A549 (cell line): ENCODE measurements at places on chromosomes 2 and 18. TPM values are rescaled to one million over a fixed set of nuclear protein-coding genes. Genes with fewer than 3 reads are reported as not detected.
A peak's percentile ranks its signal among the peaks of the same experiment; 100 is the strongest.

- no peak for DNase-seq
These were observed 116.1 kb downstream of the NOL10 start for GRCh38 chr2:10573709-10574108.

DNA sequence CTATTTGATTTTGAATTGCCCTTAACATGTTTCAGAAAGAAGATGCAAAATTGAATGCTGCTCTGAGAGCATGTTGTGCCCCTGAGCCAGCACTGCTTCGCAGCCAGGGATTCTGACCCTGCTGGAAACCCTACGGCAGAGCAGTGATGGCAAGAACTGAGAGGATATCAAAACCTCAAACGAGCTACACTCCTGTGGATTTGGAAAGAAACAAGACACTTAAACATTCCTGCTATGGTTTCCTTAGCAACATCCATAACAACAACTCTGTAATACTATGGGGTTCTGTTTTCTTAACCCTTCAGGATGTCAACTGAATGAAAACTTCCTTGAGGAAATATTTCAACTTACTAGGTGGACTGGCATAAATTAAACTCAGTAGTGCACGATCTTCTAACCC lies 649.1 kb downstream of the NYAP2 start:
- peak; percentile 10 for DNase-seq

- DNase-seq = no peak
These were observed 261.1 kb downstream of the GALNT13 start for GRCh38 chr2:154132827-154133226.

DNA sequence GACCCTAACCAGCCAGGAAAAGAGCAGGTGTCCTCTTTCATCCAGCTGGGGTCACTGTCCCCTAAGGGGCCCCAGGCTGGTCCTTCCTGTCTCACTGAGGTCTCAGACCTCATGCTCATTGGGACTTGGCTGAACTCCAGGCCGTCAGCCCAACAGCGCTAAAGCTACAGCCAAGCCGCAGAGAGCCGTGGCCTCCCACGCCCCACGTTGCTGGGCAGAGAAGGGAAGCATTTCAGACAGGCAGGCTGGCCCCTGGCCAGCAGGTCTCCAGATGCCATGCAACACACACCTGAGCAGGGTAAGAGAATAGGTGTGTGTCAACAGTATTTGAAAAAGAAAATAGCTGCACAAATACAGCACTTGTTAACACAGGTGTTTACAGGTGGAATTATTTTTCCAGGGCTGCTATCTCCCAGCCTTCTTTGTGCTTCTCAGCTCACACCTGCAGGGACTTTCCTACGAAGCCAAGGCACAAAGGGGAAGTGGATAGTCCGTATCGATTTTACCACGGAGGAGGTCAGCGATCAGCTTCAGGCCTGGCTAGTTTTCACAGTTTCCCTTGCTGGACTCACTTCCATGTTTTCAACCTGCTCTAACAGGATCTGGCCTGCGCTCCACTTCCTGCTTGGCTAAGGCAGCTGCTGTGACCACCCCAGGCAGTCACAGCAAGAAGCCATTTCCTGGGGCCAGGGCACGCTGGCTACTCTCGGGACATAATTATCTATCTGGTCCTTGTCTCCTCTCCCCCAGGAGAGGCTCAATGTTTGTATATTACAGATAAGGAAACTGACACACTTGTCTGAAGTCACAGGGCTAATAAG lies 156.1 kb upstream of the ID2 start:
- peak; percentile 19 for DNase-seq

DNA sequence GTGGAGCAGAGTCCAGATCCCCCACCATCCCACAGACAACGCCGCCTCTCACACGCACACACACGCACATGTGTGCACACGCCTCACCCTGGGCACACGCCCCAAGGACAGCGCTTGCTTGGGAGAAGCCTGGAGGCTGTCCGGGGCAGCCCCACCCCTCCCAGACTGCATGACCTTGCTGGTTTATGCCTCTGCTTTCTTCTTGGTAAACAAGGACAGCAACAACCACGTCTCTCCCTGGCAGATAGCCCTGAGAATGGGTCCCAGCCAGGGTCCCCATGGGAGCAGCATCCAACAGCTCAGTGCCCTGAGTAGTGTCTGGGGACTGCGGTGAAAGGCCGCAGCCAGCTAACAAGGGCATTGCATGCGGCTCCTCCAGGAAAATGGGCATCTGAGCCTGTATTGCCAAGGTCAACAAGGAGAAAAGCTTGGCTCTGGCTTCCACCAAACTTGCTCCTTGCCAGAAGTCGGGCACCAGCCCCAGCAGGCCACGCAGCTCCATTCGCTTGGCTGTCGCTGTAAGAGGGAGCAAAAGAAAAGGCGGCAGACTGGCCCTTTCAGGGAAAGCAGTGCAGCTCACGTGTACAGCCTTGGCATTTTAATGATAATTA lies 234.6 kb downstream of the EIPR1 start:
- DNase-seq = no peak

DNA sequence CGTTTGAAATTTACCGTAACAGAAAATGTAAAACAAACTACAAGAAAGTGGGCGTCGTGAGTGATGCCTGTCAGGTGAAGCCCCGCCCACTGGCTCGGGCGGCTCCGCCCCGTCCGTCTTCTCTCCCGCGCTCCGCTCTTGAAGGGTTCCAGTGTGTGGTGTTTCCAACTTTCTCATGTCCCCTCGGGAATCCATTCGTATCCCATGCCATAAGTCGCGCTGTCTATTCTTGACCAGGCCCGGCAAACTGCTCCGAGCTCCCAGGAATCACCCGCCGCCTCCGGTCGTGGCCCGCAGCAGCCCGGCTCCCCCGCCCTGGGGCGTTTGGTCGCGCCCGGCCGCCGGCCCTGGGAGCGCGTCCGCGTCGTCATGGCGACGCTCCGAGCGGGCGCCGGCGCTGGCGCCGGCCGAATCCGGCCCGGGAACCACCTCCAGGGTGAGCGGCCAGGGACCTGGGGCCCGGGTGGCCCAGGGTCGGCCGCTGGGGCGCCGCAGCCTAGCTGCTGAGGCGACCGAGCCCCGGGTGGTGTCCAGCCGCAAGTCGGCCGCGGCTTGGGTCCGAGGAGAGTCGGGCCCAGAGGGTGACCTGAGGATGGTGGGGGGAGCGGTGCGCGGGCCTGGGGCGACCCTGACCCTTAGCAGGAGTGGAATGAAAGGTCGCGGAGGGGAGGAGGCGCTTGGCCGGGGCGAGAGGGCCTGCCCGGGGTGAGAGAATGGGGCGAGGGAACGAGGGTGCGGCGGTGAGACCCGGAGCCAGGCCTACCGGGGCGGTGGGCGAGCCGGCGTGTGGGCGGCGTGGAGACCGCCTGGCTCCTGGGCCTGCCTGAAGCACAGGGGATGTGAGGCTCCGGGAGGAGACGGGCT lies at the start of gene CFAP221:
Gene CFAP221, plus strand, starts transcription at position 375 of the 864 bp plus-strand sequence. CDS start 1,683 bp downstream, outside the sequence.
- DNase-seq = peak; percentile 79

DNA sequence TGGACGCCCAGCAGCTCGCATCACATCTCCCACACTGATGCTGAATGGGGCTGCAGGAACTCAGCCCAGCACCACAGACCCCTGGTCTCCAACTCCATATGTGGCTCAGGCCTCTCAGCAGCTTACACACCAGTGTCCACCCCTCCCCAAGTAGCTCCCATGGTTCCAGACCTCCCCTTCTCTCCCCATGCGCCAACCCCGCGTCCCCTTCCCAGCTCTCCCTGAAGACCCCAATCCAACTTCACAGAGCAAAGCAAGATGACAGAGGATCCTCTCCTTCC lies 188.9 kb downstream of the SH3BP4 start:
- DNase-seq = no peak

DNA sequence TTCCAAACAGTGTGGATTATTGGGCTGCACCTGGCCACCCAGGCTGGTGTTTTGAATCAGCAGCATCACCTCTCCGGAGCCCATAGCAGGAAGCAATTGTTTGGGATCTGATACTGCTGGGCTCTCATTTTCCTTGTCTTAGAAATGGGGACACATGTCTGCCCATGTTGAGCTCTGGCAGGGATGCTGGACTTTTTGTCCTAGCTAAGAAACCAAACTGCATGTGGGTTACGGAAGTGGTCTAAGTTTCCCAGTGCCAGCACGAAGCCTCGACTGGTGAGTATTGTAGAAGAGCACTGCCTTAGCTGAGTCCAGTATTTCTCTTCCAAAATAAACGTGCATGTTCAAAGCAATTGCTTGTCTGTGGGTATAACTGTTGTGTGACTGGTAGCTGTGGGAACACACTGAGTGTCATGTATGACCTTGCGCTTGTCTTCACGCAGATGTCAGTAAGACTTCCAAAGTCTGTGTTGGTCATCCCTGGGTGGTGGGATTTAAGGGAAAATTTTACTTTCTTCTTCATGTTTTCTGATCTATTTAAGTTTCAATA lies 43.6 kb downstream of the SH3RF3 start:
- no peak for DNase-seq

GRCh38 chr18:11658989-11659388 lies 30.1 kb upstream of the GNAL start:
- DNase-seq = no peak

DNA sequence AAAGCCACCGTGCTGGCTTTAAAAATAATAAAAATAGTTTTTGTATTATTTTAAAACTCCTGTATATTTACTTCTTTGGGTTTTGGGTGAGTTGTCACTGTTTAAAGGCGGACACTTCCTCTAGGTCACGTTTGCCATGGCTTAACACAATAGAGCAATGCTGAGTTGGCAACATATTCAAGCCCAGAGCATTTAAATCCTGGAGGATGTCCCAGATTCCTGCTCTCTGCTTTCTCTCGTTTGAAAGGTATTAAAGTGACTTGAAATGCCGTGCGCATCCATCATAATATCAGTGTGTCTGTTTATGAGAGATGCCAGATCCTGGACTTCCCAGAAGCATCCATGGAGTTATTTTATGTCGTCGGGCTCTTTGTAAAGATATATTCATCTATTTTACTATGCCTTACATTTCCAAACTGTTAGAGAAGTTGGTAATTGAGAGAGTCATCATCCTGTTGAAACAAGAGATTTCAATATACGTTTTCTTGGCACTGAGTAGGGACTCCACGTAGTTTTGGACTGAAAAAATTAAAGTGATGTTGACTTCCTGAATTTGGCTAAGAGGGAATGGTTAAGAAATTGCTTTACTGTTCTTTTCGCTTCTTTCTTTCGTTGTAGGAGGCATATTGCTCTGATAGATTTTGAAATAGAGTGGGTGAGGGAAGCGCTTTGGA lies 150.6 kb downstream of the ZNF236 start:
- DNase-seq = no peak

DNA sequence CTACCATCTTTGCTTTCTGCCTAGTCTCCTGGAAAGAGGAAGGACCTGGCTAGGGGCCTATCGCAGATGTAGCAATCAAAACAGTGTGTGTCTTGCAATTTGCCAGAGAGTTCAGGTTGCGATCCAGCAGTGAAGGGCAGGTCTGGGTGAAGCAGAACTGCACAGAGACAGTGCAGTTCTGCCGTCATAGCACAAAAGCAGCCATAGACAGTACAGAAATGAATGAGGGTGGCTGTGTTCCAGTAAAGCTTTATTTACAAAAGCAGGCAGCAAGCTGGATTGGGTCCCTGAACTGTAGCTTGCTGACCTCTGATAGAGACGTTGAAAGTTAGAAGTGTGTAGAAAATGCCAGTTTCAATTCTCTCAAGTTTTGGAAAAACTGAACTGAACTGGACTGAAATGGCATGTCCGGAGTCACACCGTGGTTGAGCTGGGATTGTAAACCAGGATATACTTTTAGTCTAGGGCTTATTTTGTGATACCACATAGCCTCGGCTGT lies 186.8 kb downstream of the LTBP1 start:
- DNase-seq = no peak

GRCh38 chr2:179951680-179952079 lies 55.4 kb downstream of the CWC22 start:
- no peak for DNase-seq

DNA sequence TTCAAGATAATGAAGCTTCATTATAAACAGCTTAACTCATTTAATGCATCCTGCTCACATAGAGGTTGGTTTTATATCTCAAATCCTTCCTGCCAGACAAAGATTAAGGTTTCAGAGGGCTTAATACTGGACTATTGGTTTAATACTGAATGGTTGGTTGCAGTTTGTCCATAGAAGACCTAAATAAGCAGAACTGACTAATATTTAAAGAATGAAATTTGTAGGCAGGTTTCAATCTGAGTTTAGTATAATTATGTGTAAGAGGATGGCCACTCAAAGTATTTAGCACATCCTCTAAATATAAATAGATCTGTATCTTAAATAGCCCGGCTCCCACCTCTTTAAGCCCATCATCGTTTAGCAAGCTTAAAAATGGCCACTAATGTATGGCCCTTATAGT lies 92.5 kb downstream of the EPB41L5 start:
- no peak for DNase-seq

GRCh38 chr2:170905864-170906263 lies 23.2 kb upstream of the GORASP2 start:
- DNase-seq = no peak

- DNase-seq = no peak
These were observed 1.0 kb downstream of the MARS2 start for GRCh38 chr2:197705912-197706838.

ABCB11 gene
- polyA plus RNA-seq = 0.01 to 0.03 TPM in 2 of 3 replicates, not detected in the other

TEX44 gene
- not detected in 3 replicates for polyA plus RNA-seq

FAM161A gene
- polyA plus RNA-seq = 11.0 to 12.3 TPM (median 11.8 TPM) in 3 replicates

MATN3 gene
- 11.2 to 17.2 TPM (median 14.2 TPM) in 3 replicates for polyA plus RNA-seq

COL4A3 gene
- 1.5 to 2.1 TPM (median 1.8 TPM) in 3 replicates for polyA plus RNA-seq

TCF23 gene
- not detected in 3 replicates for polyA plus RNA-seq

TMEM247 gene
- polyA plus RNA-seq = not detected in 3 replicates

THUMPD2 gene
- 13.8 to 15.8 TPM (median 14.8 TPM) in 3 replicates for polyA plus RNA-seq

PSMG2 gene
- polyA plus RNA-seq = 75.3 to 76.5 TPM (median 75.7 TPM) in 3 replicates

IDH1 gene
- polyA plus RNA-seq = 137 to 180 TPM (median 173 TPM) in 3 replicates
